Activated CD4-positive, alpha-beta T cell treated with anti-CD3 and anti-CD28 coated beads for 4 hours (primary cell): ENCODE measurements at places on chromosomes 5 and 9.

DNA sequence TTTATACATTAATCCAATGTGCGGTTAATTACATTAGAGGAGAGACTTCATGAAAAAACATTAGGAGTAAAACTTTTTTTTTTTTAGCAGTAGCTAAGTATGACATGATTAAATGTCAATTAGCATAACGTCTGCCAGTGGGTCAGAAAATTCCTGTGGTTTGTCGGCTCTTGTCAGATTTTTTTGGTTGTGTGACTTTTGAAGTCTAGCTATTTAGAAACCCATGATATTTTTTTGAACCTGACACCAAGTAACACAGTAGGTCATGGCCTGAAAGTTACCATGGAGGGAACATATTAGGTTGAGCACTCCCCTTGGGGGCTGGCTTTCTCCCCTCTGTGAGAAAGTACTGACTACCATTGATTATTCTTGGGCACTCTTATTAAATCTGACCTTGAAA, 84.8 kb upstream of the ALDH1A1 start:
- DNase-seq: no peak

GRCh38 chr5:114113604-114114003, 248.3 kb upstream of the KCNN2 start:
- DNase-seq: no peak

DNA sequence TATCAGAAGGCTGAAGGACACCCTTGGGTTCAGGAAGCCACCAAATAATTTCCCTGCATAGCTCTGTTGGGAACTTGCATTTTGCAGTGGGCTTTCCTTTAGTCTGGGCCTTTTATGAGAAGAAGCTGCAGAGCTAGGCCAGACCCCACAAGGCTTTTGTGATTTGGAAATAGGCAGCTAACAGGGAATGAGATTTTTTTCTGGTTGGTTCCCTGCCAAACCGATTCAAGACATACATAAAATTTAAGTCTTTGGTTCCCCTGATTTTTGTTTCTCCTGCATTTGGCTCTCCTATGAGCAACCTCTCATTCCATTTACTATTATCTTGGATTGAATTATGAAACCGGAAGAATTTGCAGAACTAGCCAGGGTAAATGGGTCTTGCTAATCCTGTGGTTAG, 81.5 kb upstream of the PTCH1 start:
- DNase-seq: no peak

DNA sequence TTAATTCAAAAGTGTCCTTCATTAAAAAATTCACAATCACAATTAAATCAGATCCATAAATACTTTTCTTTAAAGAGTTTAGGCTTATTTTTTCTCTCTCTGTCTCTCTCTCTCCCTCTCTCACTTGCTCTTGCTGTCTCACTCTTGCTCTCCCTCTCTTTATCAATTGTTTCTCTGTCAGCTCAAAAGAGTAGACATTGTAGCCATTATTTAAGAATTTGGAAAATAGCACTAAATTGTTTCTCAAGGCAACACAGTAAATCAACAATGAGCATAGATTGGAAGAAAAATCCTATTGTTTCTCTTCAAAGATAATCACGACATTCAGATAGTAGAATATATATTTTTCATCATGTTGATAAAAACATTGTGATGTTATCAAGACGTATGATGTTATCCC, 1114.0 kb downstream of the PTPRD start:
- DNase-seq: no peak

DNA sequence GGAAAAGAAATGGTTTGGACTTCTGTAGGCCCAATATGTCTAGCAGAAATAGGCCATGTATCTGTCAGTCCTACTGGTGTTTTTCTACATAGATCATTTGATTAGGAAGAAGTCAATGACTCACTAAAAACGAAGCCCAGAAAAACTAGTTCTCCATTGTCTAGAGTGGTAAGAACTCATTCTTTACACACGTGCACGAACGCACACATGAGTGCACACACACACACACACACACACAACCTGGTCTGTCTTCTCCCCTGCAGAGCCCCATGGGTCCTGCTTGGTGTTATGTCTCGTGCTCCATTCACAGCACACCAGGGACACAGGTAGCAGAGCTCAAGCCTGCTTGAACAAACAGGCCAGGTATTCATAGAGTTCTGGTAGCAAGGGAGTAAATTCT, 14.9 kb upstream of the FCN1 start:
- no peak for DNase-seq

DNA sequence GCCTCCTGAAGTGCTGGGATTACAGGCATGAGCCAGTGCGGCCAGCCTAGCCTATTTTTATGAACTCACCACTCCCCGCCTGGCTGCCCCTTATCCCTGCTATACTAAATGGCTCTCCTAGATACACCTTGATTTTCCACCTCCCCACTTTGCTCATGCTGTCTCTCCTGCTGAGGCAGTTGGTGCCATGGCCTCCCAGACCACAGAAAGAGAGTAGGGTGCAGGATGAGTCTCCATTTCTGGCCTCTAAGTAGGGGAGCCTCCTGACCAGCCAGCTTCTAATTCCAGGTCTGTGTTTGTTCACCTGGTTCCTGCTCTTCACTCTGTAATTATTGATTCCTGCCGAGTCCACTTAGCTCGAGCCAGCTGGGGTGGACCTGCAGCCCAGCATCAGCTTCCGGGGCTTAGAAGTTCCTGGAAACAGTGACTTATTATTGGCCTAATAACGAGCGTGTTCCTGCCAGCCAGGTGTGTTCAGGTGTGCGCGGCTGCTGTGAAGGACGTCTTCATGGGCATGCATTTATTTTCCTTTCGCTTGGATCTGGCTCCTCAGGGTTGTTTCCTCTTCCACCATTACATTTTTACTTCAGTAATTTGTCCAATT, 34.0 kb downstream of the ZNF618 start:
- no peak for DNase-seq

- no peak for DNase-seq
Measured at GRCh38 chr5:42121401-42121800, 196.3 kb downstream of the FBXO4 start.

GRCh38 chr5:1354576-1354975, 9.7 kb upstream of the CLPTM1L start:
- no peak for DNase-seq

DNA sequence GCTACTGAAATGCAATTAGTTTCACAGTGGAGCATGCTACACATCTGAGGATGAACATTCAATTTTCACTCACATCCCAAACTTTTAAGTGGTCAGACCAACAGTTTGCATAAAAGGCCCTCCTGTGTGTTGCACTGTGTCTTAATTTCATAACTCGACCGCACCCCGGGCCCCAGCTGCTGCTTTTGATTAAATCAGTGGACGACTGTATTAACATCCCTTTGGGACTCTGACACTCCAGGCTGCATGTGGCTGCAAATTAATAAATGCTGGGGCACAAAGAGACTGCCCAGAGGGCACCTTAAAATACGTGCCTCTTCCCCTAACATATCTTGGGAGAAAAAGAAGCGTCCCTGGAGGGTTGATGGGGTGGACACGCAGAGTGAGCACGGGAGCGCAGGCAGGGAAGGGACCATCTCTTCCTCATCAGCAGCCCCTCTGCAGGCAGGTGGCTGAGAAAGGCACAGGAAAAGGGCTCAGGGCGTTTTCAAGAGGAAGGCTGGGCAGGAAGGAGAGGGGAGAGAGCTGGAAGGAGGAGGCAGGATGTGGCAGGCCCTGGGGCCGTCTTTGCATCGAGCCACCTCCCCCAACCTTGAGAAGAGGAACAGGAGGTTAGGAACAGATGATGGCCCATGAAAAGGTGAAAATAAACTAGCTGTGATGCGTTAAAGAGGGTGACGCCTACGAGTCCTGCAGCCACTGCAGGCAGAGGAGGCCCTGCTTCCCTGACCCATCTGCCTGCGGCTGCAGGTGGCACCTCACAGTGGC, 18.6 kb downstream of the MED10 start:
- DNase-seq: no peak
